H7 (cell line): ENCODE measurements at places on chromosomes 3 and 15. TPM values are rescaled to one million over a fixed set of nuclear protein-coding genes. Genes with fewer than 3 reads are reported as not detected.
A peak's percentile ranks its signal among the peaks of the same experiment; 100 is the strongest.

DNA sequence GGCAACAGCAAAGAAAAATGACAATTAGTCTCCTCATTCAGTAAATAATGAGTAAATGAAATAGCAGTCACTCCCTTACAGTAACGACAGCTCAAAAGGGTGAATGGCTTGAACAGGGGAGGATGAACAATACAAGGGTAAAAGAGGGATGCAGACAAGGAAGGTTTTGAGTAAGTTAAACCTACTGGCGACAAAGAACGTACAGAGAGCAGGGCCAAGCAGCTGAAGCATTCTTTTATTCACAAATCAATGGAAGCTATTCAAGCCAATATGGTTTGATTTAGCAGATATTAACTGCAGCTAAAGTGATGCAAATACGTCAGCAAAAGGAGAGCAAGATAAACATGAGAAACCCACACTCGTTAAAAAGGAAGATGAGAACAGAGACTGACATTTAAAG, 90.7 kb upstream of the ICE2 start:
- no peak for DNase-seq

DNA sequence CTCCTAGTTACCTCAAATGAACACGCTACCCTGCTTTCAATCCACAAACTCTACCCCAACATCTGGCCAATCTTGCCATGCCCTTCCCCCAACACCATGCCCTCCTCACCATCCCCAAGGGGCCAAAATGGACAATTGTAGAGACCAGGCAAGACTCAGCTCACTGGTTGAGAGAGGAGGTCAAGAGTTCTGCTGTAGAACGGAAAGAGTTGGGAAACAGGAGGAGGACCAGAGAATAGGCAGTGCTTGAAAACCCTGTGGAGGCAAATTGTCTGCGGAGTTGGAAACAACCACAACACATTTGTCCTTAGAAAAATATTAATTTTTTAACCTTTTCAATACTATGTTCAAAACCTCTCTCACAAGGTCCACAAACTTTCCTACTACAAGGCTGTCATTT, 128.8 kb upstream of the BFSP2 start:
- no peak for DNase-seq

Gene CLDN18
- total RNA-seq: 0.14 TPM in 1 of 2 replicates, not detected in the other

- no peak for DNase-seq
Measured at GRCh38 chr15:49978121-49978520, 140.9 kb downstream of the ATP8B4 start.

- no peak for DNase-seq
Measured at GRCh38 chr3:22594990-22595389, 608.1 kb upstream of the UBE2E2 start.

Gene ZNF501
- 0.04 and 0.17 TPM in 2 replicates for total RNA-seq

DNA sequence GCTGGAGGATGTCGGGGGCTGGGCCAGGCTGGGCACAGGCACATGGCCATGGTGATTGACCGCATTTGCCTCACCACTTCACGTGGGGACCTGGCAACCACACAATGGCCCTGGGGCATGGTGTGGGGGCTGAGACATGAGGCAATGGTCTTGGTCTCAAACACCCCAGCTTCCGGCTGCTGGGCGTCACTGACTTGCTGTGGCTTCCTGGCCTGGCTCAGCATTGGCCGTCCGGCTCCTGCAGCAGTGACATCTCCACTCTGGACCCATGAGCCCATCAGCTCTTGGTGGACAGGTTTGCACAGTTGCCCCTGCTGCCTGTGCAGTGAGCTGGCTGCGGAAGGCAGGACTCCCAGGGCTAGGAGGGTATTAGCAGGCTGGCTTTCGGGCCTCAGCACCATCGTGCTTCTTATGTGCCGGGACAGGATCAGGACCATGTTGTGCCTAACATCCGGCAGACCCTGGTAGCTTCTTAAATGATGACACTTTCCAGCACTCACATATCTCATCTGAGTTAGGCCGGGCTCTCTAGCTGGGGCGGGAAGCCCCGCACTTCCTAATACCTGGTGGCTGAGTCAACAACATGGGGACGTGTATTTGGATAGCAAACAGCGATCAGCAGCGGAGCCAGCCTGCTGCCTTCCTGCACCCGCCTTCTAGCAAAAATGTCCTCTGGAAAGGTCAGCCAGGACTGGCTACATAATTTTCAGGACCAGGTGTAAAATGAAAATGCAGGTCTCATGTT, 34.1 kb downstream of the ZNF710 start:
- DNase-seq: peak; percentile 52

Gene ST3GAL6
- 5.7 and 6.6 TPM in 2 replicates for total RNA-seq

Gene SSUH2
- total RNA-seq: 0.42 TPM in 1 of 2 replicates, not detected in the other

DNA sequence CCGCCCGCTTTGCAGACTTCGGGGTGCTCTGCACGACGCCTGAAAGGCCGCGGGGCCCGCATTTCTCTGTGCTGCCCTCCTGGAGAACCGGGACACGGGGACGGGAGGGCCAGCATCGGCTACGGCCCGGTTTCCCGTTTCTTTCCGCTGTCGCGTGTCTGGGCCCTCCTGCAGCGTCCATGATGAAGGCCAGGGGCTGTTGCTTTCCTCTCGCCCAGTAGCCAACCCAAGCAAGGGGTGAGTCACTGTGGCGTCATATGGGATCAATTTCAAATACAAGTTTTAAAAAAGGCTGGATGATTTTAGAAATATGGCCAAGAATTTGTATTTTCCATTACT, 435 bp downstream of the SLC35G2 start:
- peak; percentile 75 for DNase-seq

DNA sequence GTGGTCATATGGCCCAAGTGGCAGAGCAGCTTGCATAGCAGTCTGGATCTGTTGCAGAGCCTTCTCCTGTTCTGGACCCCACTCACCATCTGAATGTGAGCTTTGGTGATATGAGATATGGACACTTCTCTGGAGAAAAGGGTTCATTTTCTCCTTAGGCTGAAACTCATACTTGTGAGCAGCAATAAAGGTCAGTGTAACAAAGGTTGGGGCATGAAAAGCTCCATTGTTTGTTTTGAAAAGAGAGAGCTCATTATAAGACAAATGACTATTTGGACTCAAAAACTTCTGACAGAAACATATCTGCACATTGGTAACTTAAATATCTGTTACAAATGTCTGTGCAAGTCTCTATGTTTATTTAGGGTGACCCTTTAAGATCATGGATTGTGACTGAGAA, 517.3 kb downstream of the MFSD1 start:
- DNase-seq: no peak

DNA sequence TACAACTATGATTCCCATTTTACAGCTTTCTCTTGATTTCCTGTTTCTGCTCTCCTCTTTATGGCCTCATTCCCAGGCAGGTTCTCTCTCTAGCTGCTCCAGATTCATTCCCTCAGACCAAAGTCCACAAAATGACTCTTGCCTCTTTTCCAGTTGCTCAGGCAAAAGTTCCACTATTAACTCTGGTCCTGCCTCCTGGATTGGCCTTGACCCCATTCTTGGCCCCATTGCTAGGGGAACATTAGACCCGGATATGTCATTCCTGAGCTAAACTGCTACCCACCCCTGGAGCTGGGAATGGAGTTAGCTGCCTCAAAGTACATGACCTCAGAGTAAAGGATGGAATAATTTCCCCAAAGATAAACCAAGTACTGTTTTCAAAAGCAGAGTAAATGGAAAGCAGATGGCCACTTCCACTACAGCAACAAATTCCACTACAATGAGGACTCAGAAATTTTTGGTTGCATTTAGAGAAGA, 73.0 kb upstream of the GAP43 start:
- DNase-seq: no peak

DNA sequence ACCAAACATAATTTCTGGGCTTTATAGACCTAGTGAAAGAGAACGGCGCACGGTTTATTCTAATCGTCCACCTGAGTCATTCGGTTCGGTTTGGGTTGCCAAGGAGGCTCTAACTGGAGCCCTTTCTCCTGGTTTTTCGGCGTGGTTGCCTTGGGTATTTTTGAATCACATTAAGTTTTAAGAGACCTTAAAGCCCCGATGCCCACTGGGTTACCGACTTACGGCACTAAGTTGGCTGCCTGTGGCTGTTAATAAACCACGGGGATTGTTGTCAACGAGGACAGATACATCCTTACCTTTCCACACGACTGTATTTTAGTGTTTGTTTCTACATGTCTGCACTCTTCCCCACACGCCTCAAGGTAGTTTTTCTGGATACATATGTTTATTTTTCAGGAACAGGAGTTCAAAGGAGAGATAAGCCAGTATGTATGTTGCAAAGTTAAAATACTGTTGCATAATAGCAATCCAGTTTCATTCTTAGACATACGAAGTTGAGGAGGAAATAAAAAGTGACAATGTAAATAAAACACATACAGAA, 1.2 kb upstream of the ANP32A start:
- DNase-seq: no peak

GRCh38 chr15:25478313-25478712, 39.5 kb upstream of the UBE3A start:
- DNase-seq: no peak

DNA sequence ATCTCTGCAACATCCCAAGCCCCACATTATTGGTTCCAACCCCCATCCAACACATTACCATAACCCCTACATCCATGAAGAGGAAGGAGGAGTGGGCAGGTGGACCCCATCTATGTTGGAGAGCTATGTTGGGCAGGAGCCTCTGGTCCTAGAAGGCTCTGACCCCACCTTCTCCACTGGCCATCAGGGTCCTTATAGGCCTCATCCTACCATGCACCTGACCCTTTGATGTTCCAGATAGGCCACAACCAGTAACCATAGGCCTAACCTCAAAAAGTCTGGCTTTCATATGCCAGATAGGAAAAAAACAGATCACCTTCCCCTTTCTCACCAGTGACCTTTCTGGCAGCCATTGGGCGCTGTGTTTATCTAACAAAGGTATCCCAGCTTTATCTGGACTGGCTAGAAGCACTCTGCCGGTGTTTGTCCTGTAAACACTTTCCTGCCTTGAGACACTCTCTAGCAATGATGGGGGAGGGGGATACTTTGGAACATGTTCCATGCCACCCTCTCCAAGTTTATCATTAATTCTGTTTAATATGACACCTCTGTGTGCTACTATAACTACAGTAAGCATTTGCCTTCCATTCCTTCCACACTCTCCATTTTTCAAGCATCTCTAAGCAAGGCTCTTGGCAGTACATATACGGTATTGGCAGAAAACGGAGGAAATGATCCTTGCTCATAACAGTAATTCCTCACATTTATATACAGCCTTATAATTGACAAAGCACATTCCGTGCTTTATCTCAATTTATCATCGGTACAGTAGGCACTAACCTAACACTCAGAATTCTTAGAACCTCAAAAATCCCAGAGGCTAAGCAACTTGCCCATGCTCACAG, 377.1 kb downstream of the VPS13C start:
- no peak for DNase-seq
